HS-5 (cell line): ENCODE measurements at places on chromosomes 6 and 20.

GRCh38 chr6:129345890-129346289, 364.1 kb downstream of the ARHGAP18 start:
- peak; percentile 66 for DNase-seq

DNA sequence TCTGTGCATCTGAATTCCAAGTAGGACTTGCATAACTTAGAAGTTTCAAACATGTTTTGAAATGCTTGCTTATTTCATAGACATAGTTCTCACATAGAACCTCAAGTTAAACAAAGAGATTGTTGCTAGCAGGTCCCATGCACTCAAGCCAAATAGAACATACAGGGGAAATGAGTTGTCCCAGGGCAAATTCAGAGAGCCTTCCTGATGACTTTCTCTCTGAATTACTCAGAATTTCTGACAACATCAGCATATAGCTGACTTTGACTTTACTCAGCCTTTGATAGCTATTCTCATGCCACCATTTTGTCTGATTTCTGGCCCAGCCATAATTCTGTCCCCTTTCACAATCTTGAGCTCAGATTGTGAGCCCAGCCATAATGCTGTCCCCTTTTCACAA, 333.2 kb upstream of the PLCB4 start:
- no peak for DNase-seq

DNA sequence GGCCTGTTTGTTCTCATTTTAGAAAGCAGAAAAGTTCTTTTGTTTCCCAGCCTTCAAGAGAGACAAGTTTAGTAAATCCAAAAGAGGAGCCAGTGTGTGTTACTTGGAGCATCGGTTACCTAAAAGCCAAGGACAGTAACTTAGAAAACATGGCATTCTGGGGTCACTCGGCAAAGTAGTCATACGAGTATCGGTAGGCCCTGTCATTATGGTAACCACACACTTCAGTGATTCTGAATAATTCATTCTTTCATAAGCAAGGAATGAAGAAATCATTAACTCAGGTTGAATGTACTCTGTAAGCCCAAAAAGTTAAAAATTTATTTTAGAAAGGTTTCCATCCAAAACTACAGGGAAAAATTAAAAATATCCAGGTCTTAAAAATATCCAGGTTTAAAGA, 34.0 kb downstream of the CNKSR3 start:
- DNase-seq = no peak

DNA sequence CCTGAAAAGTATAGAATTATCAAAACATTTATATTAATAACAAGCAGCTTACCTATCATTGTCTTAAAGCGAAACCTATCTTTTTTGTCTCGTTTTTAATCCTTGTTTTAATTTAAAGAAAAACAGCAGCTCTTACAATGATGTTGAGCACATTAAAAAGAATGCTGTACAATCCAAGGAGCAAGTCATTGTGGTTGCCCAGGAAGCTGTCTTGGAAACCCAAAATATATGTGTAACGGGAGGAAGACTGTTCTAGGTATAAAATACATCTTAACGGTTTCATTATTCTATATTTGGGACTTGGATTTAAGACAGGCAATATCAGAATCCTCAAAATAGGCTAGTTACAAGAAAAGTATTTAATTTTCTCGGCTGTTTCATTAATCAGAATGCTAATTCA, 21.7 kb downstream of the ZNF133 start:
- no peak for DNase-seq

GRCh38 chr20:47181056-47181862, 175.2 kb downstream of the ZMYND8 start:
- DNase-seq = peak; percentile 98

DNA sequence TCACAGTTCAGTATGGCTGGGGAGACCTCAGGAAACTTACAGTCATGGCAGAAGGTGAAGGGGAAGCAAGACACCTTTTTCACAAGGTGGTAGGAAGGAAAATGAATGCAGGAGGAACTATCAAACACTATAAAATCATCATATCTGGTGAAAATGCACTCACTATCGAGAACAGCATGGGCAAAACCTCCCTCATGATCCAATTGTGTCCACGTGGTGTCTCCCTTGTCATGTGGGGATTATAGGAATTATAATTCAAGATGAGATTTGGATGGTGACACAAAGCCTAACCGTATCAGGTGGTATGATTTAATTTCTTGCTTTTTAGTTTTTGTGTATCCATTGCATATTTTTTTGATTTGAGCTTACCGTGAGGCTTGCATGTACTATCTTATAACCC, 133.2 kb upstream of the SYNCRIP start:
- DNase-seq = no peak

DNA sequence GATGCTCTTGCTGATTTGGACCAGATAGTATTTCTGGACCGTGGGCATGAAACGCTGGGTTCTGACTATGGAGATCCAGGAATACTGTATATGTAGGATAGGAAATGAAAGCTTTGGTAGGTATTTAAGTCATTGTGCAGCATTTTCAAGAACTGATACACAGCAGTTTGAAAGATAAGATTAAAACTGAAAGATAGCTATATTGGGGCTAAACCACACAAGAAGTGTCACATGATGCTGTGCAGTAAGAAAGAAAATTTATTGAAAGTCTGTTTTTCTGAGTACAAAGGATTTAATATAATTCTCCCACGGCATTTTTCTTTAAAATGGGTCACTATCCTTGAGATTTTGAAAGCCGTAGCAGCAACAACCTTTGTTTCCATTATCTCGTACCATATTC, 305 bp downstream of the IL17A start:
- DNase-seq = no peak

DNA sequence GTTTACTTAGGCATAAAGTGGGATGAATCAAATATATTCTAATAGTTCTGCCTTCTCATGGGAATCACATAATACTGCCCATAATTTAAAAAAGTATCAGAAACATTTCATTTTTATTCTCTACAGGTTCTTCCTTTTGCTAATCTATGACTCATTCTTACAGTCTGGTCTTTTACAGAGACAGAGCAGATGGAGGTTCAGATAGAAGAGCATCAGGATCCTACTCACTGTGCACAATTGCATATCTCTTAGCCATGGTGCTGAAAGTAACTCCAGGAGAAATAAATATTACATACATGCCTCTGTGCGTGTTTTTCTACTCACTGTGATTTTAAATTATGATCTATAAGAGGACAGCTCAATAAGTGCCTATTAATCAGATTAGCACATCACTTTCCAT, 16.3 kb upstream of the OR2B6 start:
- DNase-seq = no peak

DNA sequence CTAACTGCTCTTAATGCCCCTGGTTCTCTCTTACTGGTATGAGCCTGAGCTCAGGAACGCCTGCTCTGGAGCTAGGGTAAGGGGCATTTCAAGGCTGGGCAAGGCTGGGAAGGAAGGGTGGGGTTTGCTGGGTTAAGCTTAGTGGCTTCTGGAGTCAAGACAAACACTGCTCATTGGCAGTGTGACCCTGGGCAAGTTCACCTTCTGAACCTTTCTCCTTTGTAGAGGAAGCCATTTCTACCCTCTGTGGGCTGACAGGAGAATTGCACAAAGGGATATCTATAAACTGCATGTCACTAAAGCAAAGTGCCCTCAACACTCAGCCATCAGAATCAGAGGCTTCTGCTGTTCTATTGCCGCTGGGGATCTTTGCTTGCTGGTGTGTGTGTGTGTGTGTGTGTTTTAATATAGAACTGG, 20.3 kb upstream of the LRRN4 start:
- DNase-seq = no peak

DNA sequence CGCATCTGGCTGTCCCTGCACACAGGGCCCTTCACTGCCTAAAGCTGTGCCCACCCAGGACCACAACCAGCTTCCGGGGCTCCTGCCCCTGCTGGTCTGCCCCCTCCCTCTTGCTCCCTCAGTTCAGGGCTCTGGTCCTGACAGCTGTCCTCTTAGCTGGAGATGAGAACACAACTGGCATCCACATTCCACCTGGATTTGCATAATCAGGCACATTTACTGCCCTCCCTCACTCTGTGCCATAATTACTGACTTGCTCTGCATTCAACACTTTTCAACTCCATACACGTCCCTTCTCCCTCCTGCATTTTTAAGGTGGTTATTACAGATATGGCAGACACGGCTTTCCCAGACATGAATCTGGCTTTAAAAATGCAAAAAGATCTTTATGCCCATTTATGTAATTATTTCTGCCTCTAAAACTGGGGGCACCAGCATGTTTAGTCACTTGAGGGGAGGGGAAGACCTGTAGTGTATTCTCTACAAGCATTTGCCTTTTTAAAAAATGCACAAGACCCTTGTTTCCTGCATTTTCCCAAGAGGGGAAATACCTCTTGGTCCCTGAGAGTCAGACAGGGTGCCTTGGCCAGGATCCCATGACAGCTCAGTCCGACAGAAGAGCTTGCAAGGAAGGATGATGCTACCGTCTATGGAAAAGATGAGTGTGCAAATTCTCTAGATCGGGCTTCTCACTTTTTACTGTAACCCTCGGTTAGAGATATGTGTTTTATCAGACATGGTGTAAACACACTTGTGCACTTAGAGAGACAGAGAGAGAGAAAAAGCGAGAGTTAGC, 401.8 kb downstream of the PREX1 start:
- DNase-seq = no peak

- DNase-seq = no peak
These were observed 11.3 kb upstream of the DSN1 start for GRCh38 chr20:36784900-36785299.

DNA sequence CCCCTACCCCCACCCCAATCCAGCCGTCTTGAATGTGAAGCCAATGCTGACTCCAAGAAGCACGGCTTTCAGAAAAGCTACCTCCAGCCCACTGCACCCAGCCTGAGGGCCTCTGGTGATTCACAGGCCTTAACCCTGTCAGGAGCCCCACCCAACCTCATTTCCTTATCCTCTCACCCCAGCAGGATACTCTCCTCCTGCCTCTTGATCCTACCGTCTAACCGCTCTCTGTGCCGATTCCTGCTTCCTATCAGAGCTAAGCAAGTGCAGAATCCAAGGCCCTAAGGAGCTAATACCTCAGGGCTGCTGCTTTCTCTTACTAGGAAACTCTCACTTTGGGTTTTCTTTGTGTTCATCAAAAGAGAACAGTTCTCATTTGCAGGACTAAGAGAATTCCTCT, 47.2 kb downstream of the TRERF1 start:
- no peak for DNase-seq

- no peak for DNase-seq
These were observed 114.3 kb upstream of the BTN3A2 start for GRCh38 chr6:26250698-26251044.

GRCh38 chr6:10886691-10887502, at the start of gene SYCP2L:
Gene SYCP2L, plus strand, starts transcription at chr6:10887052. Its CDS starts 75 bp downstream, at chr6:10887127.
- peak; percentile 72 for DNase-seq

DNA sequence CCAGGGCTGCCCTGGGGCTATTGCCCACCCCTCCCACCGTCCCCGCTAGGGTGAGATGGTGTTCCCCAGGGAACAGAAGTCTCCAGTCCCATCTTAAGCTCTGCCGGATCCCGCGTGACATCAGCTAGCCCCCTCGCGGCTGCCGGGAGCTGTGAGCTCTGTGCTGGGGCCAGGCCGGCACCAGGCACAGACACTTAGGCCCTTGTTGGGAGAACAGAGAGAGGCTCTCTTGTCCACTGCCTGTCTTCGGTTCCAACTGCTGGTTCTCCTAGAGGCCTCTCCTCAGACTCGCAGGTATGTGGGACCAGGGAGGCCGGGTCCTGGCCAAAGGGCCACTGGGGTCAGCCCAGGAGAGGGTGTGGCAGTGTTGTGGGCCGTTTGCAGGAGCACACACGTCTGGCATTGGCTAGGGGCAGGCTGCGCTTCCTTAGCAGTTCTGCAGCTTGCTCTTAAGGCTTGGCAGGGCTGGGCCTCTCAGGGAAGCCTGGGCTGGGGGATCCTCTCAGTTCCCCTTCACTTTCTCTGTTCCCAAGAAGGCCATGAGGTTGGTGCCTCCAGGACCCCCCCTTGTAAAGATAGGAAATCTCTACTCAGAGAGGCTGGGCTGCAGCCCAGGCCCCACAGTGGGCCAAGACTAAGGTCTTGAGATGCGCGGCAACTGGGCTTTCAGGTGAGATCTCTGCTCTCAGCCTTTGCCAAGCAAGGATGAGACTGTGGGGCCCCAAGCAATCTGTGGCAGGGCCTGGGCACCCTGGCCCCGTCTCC, 6.3 kb downstream of the SGK2 start:
- DNase-seq = no peak

GRCh38 chr6:22411376-22412105, 114.7 kb upstream of the PRL start:
- DNase-seq = no peak

- DNase-seq = no peak
These were observed 1138.9 kb upstream of the ADGRB3 start for GRCh38 chr6:67496191-67496590.

- peak; percentile 57 for DNase-seq
These were observed 212.6 kb downstream of the MOXD1 start for GRCh38 chr6:132188556-132189264.

DNA sequence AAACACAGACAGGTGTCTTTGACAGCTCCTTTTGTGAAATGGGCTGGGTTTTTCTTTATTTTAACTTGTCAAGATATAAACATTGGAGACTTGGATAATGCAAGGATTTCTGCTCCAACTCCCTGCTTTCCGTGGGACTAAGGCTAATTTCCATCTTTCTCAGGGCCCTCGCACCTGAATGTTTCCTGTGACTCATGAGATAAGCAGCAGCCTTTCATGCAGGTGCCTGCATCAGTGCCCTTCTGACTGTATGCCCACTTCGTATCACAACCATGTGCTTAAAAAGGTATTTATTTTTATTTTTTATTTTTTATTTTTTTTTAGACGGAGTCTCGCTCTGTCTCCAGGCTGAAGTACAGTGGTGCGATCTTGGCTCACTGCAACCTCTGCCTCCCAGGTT, 736.1 kb downstream of the DOK5 start:
- DNase-seq = no peak

DNA sequence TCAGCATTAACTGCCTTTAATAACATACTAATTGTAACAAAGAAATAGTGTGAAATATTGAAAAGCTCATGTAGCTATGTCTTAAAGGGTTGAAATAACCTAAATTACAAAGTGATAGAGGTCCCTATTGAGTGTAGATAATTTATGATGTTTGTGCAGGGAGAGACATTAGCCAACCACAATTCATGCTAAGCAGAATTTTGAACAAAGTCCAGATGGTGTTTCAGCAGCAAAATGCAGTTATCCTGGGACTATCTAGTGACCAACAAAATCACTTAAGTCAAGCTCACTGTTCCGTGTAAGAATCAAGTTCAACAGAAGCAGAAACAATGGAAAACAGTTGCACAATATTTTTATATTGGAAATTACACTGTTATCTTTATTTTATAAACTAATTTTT, 218.5 kb downstream of the SIM1 start:
- no peak for DNase-seq
